Neural crest cell (in vitro differentiated cells): ENCODE measurements at places on chromosomes 2 and 18.

GRCh38 chr2:64698668-64699444 is 45.1 kb upstream of the SERTAD2 start:
- DNase-seq, result no peak

DNA sequence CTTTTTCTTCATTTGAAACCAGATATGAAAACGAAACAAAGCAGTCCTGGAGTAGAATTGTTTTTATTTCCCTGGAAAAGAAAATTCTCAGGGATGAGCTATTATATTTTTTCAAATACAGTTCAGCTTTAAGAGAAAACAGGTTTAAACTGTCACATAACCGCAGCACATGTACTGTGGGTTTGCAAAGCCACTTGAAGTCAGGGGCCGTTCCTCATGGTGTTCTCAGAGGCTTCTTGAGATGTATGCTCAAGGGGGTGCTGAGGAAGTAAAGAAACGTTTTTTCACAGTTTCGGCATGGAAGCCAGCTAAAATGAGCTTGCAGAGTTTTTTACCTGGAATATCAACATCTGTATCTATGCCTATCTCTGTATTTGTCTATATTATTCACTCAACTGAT is 225.3 kb downstream of the MC4R start:
- no peak for DNase-seq

- DNase-seq, result no peak
These were observed 35.2 kb upstream of the SCN9A start for GRCh38 chr2:166410828-166411472.

GRCh38 chr2:182763311-182763912 is 47.4 kb downstream of the DNAJC10 start:
- DNase-seq, result peak; percentile 18

DNA sequence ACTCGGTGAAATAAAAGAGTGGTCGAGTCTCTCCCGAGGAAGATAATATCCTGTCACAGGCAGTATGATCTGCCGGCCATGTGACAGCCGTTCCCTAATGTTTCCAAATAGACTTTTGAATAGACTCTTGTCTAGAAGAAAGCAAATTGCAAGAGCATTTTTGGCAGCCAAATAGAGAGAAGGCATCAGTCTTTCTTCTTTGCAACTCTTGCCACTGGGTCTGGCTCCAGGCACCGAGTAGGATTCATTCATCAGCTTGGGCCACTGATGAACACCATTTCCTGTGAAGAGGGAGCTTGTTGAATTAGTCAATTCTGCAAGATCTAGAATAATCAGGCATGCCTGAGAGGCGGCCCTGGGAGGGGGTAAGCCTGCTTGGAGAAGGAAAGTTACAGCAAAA is 165.6 kb downstream of the KLHL29 start:
- no peak for DNase-seq

DNA sequence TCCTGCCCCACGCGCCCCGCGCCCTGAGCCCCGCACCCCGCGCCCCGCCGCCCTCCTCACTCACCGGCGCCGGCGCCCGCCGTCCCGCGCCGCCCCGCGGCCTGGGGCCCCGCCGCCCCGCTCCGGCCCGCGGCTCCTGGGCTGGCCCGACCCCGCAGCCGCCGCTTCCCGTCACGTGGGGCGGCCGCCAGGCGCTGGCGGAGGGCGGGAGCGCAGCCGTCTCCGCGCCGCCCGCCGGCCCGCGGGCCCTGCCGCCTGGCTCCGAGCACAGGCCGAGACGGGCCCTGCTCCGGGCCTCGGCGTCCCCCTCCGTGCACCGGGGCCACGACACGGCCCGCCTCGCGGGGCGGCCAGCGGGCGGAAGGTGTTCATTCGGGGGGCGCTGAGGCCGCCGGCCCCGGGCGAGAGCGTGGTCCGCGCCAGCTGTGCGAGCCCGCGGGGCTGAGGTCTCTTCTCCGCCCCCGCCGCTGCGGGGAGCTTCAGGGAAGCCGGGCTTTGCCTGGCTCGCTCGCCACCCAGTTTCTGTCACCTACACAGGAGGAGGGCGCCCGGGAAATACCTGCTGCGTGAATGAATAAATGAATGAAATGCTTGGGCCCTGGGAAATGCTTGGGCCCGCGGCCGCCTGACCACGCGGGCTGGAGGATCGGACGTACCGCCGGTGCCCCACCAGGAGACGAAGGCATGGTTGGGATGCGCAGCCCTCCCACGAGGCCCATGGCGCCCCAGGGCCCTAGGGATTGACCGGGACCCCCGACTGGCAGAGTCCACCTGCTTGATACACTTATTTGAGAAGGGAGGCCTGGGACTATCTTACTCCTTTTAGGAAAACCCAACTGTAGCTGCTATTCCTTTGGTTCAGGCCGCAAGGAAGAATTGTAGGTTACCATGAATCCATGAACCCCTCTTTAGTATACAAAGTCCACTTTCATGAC is at the start of gene TGFBRAP1:
Gene TGFBRAP1, minus strand, starts transcription at position 175 of the 935 bp plus-strand sequence. CDS start 21,434 bp downstream, outside the sequence.
- peak; percentile 36 for DNase-seq
